T-helper 9 cell (primary cell): ENCODE measurements at places on chromosomes 7 and 10.

DNA sequence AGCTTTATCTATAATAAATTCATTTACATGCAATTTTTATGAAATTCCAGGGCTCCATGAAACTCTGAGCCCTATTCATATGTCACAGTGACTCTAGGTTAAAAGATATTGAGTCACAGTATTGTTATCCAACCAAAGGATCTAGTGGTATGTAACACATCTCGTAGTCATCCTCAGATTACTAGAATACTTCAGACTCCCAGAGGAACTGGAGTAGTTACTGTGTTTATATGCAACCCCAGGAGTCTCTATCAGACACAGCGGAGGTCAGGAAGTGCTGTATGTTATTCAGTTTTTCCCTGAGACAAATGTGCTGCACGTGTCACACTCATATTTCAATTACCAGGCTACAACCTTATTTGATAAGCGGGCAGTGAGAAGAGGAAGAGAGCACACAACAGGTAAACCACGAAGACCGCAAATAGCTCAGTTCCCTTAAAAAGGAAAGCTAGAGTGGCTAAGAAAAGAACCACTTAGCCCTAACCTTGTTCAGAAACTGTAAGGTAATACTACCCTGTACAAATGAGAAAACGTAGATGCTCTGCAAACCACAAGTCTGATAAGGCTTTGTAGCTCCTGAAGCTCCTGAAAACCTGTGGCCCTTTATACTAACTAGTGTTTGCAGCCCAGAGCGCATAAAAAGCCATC lies 114.0 kb upstream of the CNTNAP2 start:
- DNase-seq: no peak

DNA sequence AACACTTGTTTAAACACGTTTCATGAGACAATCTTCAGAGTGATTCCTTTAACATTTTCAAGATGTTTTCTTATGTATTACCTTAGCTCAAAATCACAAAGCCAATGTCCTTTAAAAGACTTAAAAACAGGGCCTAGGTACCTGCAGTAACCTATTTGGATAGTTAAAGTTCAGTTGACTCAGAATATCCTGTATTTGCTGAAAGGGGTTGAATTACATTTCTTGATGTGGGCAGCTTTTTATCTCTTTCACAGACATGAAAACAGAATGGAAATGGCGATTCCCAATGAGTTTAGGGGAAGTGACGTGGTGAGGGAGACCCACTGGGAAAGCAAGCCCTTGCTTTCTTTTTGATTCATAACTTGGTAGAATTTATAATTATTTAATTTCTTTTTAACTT lies 324.4 kb upstream of the AOAH start:
- DNase-seq: no peak

- DNase-seq: peak; percentile 46
These were observed 208.3 kb downstream of the USP6NL start for GRCh38 chr10:11403116-11403515.

DNA sequence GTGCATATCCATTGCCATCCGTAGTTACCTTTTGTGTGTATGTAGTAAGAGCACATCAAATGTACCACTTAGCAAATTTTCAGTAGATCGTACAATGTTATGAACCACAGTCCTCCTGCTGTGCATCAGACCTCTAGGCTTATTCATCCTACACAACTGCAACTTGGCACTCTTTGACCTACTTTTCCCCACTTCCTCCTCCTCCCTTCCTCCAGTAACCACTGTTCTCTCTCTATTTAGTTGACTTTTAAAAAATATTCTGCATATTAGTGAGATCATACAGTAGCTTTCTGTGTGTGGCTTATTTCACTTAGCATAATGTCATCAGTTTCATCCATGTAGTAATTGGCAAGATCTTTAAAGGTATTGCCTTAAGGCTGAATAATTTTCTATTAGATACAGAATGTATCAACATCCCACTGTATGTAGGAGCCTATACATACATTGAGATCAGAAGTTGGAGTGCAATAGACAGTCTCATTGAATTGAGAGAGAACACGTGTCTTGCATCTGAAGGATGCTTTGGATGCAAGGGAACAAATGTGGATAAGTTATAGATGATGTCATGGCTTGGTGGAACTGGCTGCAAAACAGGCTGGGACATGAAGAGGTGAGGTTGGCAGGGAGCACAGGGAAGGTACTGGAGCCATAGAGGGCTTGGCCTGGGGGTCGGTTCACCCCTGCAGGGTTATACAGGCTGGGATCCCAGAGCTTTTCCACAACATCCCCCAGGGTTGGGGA lies 83.0 kb upstream of the FAM180A start:
- DNase-seq: no peak

DNA sequence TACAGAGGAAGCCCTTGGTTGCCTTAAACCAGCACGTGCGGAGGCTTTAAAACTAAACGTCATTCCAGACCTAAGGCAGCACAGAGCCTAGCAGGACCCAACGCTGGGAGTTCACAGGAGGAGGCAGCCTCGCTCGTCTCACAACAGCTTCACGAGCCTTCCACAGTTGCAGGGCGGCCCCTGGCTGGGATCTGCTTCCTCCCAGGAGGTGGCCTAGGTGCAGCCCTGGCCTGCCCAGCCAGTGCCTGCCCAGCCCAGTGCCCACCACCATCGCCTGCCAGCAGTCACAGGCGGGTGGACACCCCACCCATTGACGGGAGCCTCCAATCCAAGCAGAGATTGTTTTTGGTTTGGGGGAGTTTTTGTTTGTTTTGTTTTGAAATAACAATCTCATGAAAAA lies 96.5 kb downstream of the PTPRN2 start:
- DNase-seq: no peak

GRCh38 chr10:131701131-131701947 lies 199.5 kb upstream of the PPP2R2D start:
- DNase-seq: no peak

DNA sequence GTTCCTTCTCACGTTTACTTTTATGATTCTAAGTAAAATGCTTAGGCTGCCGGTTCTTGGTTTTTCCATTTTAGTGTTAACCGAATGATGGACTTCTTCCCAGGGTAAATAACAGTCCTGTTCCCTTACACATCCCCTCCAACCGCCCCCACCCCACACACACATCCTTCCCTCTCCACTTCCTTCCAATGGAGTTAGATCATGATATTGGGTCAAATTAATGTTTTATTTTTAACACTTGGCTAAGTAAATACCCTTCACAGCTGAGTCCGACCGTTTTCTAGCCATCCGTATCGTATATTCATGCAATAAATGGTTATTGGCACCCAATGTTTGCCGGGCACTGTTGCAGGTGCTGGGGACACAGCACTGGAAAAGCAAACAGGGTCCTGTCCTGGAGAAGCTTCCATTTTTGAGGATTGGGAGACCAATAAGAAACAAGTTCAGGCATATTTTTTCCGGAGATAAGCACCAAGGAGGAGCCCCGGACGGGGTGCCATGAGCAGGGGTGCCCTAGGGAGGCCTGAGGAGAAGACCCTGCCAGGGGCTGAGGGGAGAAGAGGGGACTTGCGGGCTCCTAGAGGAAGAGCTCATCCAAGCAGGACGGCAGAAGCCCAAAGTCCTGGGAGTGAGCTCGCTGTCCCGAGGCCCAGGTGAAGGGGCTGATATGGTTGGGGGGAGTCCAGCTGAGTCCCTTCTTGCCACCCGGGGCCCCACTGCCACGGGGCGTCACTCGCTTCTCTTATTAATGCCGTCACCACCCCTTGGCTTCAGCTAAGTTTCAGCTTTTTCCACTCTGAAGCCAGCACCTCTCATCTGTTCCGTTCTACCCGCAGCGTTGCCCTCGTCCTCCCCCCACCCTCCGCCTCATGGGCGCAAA lies 126.0 kb upstream of the RET start:
- DNase-seq: no peak

DNA sequence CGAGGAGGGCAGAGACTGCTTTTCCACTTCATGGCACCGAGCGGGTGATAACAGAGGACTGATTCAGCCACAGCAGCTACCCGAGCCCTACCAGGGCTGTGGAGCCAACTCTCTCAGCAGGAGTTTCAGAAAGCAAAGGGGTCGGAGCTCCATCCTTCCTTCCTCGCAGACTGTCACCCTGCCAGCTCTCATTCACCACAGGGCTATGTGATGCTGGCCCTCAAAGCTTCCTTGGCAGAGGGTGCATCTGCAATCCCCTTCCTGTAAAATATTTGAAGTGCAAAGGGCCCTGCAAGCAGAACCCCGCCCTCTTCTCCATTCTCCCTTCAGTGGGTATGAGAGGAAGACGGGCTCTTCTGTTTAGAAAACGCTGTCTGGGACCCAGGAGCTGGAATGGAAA lies 105.3 kb upstream of the LYZL2 start:
- DNase-seq: no peak

DNA sequence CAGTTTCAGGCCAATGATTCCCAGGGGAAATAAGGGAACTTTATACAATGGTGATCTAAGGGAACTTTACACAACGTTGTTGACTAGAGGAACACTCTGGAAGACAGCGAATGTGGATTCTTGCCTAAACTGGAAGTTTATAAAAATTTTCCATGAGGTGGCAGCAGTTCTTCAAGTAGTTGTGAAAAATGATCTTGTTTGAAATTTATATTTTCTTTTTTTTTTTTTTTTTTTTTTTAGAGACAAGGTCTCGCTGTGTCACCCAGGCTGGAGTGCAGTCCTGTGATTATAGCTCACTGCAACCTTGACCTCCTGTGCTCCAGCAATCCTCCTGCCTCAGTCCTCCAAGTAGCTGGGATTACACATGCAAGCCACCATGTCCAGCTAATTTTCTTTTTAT lies 32.1 kb upstream of the GTF2I start:
- DNase-seq: no peak

DNA sequence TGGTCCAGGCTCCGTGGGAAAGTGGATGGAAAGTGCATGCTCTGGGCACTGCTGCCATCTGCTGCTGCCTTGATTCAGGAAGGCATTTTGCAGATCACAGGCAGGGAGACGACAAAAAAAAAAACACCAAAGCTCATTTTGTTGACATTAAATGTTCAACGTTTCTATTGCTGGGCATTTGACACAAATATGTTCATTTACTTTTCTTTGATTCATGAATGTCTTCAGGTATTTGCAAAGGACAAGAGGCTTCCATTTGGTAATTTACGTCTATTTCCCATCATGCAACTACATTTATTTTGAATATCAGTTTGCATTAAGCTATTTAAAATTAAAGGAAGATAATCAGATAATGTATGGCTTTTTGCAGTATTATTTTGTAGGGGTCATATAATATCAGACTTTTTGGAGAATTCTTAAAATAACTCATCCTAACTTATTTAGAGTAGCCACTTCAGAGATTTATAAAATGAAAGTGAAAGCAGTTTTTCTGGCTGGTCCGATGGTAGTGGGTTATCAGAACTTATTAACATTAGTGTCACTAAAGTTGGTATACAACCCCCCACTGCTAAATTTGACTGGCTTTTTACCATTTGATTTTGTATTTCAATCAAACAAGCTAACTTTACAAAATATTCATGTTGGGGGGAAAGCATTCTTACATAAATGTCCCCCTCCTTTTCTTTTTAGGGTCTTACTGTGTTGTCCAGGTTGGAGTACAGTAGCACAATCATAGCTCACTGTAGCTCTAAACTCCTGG lies 65.3 kb downstream of the PDIA4 start:
- DNase-seq: peak; percentile 28

GRCh38 chr7:29115130-29115687 lies 31.1 kb downstream of the CPVL start:
- DNase-seq: no peak

GRCh38 chr7:142353147-142354060 lies 95.5 kb upstream of the PRSS58 start:
- DNase-seq: no peak

DNA sequence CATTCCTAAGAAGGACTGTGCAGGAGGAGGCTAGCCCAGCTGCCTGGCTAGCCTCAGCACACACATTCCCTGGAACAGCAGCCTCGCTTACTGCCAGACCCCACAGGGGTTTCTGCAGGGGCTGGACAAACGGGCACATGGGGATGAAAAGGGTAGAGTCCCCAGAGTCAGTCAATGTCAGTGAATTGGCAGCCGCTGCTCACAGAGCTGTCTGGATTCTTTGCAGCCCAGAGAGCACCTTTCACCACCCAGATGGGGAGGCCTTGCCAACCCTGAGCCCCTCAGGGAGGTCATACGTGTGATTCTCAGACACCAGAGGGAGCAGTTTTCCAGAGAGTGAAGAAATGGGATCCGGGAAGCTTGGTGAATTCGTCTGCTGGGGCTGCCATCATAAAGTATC lies 143.3 kb downstream of the KCNMA1 start:
- DNase-seq: no peak

- DNase-seq: no peak
These were observed 4.6 kb upstream of the SMARCD3 start for GRCh38 chr7:151252961-151253711.

DNA sequence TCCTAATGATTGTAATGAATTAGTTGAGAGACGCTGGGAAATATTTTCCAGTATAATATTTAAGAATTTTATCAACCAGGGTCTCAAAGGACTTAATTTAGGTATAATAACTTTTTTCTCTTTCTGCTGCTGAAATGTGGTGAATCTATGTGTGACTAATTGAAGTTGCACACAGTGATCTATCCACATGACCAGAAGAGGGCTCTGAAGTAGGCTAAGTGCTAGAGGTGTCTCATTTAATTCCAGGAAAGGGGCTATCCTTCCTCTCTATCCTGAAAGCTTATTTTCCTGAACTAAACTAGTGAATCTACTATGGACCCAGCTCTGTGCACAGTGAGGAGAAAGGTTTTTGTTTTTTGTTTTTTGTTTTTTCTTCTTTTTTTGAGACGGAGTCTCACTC lies 294.4 kb upstream of the MYO3A start:
- DNase-seq: no peak

DNA sequence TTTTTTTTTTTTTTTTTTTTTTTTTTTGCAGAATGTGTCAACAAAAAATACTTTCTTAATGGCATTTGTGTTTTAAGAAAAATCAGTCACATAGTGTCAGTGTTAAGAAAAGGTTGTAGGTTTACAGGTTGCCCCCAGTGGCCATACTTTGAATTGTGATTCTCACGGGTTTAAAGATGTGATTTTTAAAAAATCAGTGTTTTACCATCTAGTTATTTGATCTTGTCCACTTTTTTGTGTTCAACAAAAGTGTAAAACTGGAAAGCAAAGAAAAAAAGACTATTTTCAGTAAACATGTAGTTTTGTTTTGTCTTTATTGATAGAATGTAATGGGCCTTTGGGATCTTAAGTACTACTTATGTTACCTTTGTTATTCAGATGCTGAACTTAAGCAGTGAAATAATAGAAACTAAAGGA lies 25.7 kb downstream of the SUV39H2 start:
- DNase-seq: no peak

DNA sequence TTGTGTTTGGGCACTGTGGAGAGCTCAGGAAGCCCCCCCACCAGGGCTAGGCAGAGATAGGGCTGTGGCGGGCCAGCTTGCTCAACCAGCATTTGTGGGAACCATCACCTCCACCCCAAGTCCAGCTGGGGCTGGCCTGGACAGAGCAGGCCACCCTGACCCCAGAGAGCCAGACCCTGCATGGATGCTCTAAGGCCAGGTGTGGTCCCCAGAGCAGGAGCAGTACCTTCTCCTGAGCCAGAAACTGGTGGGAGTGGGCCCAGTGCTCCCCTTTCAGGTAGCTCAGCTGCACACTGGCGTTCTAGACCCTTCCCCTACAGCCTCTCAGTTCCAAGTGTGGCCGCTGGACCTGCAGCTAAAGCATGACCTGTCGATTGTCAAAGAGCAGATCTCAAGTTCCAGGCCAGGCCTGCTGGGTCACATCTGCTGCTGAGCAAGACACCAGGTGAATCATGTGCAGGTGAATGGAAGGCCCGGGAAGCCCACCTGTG lies 57.2 kb downstream of the RASGEF1A start:
- no peak for DNase-seq
